Karpas-422 (cell line): ENCODE measurements at places on chromosomes 1 and 21. TPM values are rescaled to one million over a fixed set of nuclear protein-coding genes. Genes with fewer than 3 reads are reported as not detected.

DNA sequence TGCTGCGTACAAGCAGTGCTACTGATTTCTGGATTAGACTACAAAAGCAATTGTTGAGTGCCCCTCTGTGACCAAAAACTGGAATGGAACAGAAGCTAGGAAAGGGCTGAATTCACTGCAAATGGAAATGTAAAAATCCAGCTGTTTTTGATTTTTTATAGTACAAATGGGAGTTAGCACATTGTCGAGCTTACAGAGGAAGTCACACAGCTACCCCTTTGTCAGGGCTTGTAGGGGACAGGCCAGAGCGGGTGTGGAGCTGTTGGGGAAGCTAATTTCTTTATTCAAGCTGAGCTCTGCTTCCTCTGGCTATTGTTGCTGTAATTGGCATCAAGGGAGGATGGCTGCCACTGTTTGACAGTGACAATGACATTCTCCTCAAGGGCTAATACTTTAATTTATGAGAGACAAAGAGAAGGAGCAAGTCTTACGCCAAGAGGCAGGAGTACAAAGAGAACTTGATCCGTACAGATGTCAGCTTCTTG lies 96.1 kb downstream of the SLC35F3 start:
- no peaks in the 10 kb centered on the region for H3K36me3 ChIP-seq
- H3K27ac ChIP-seq, result no peak overlapping the region
- DNase-seq, result no peak
- H3K4me1 ChIP-seq, result no peaks in the 10 kb centered on the region
- no peak overlapping the region for H3K4me3 ChIP-seq

- no peaks in the 10 kb centered on the region for H3K27me3 ChIP-seq
- H3K27ac ChIP-seq, result no peak overlapping the region
- DNase-seq, result no peak
Measured at GRCh38 chr1:156063997-156064285, 3.0 kb downstream of the RAB25 start.

DNA sequence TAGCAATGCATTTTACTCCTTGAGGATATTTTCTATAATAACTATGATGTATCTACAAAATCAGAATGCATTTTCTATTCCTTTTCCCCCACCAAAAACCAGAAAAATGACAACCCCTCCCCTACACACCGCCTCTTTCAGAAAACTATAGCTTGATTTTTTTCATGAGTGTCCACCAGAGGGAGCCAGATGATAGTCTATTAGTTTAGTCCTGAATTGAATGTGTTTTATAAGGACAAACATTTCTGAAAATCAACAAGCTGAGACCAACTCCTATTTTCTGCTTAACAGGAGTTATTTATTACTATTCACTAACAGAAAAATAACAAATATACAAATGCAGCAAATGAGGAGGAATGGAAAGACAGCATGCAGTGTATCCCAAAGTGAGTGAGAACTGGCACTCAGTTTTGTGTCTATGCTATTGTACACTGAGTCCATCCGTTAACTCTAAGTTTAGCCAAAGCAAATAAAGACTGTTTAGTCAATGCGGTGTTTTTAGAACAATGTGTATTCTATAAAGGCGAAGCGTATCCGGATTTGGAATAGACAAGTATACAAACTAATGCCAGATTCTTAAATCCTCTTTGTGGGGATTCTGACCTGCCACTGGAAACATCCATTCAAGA lies 182.6 kb downstream of the VAV3 start:
- peaks cover 13% of the 10 kb centered on the region for H3K4me1 ChIP-seq
- H3K36me3 ChIP-seq, result no peaks in the 10 kb centered on the region
- H3K4me3 ChIP-seq, result no peak overlapping the region
- no peak overlapping the region for H3K27ac ChIP-seq

- no peak overlapping the region for H3K27ac ChIP-seq
- H3K4me1 ChIP-seq, result no peaks in the 10 kb centered on the region
- DNase-seq, result no peak
- H3K36me3 ChIP-seq, result no peaks in the 10 kb centered on the region
- no peak overlapping the region for H3K4me3 ChIP-seq
Measured at GRCh38 chr1:193285641-193286040, 99.2 kb upstream of the B3GALT2 start.

DNA sequence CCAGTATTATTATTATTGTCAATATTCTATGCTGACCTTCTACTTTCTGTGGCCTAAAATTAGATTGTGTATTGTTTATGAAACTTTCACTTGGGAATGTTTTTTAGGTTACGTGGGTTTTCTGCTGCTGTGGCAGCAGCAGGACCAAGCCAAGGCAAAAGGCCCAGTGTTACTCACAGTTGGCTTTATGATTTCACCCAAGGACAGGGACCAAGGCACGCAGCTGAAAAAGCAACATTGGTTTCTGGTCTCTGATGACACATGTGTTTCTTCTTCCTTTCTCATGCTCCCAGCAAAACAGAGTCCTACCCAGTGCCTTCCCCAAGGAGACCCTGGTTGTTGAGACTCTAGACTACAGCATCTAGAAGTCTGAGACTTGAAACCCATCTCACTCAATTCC lies 413.7 kb downstream of the SETD4 start:
- H3K27me3 ChIP-seq, result no peaks in the 10 kb centered on the region
- H3K27ac ChIP-seq, result no peak overlapping the region
- no peak for DNase-seq
- no peak overlapping the region for H3K4me3 ChIP-seq
- no peaks in the 10 kb centered on the region for H3K36me3 ChIP-seq

GRCh38 chr1:93908394-93909145 lies 660 bp downstream of the GCLM start:
- H3K36me3 ChIP-seq, result no peaks in the 10 kb centered on the region
- H3K4me3 ChIP-seq, result peak overlapping the region; percentile 79
- peak; percentile 87 for DNase-seq
- H3K4me1 ChIP-seq, result peaks cover 48% of the 10 kb centered on the region
- H3K27me3 ChIP-seq, result no peaks in the 10 kb centered on the region

DNA sequence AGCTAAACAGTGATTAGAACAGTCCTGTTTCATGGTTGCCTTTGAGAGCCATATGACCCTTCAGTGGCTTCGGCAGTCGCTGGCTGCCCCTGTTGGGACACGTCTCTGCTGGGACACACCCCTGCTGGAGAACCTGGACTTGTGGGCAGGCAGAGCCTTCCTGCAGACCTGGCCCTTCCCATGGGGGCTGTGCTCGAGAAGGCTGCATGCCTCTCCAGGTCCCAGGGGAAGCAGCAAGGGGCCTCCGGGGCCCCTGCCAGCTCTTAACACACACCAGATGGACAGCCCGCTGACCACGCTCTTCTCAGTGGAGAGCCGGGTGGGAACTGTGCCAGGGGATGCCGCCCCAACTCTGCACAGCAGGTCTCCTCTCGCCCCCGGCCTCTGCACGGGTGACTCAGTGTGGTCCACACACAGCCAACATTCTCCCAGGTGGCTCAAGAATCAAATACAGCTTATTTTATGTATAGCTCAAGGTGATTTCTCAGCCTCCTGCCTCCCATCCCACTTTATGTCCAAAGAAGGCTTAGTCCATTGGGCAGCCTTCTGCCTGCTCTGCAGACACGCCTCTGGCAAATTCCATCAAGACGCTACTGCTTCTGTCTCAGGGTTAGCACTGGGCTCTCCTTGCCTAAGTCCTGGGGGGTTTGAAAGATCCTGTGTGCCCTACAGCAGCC lies 450.8 kb downstream of the KIF26B start:
- H3K27me3 ChIP-seq, result no peaks in the 10 kb centered on the region
- no peak overlapping the region for H3K27ac ChIP-seq
- no peak overlapping the region for H3K4me3 ChIP-seq
- DNase-seq, result no peak

GRCh38 chr1:4838231-4838630 lies 183.8 kb downstream of the AJAP1 start:
- no peak for DNase-seq
- no peaks in the 10 kb centered on the region for H3K27me3 ChIP-seq
- H3K27ac ChIP-seq, result no peak overlapping the region
- no peak overlapping the region for H3K4me3 ChIP-seq
- H3K36me3 ChIP-seq, result no peaks in the 10 kb centered on the region

DNA sequence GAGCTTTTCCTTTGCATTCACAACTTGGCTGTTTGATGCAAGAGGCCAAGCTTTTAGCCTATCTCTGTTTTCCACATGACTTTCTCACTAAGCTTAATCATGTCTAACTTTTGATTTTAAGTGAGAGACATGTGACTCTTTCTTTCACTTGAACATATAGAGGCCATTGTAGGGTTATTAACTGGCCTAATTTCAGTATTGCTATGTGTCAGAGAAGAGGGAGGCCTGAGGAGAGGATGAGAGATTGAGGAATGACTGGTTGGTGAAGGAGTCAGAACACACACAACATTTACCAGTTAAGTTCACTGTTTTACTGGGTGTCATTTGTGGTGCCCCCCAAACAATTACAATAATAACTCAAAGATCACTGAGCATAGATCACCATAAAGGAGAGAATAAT lies 193.5 kb downstream of the CYYR1 start:
- H3K4me3 ChIP-seq, result no peak overlapping the region
- no peaks in the 10 kb centered on the region for H3K36me3 ChIP-seq
- DNase-seq, result no peak
- H3K27me3 ChIP-seq, result no peaks in the 10 kb centered on the region

DNA sequence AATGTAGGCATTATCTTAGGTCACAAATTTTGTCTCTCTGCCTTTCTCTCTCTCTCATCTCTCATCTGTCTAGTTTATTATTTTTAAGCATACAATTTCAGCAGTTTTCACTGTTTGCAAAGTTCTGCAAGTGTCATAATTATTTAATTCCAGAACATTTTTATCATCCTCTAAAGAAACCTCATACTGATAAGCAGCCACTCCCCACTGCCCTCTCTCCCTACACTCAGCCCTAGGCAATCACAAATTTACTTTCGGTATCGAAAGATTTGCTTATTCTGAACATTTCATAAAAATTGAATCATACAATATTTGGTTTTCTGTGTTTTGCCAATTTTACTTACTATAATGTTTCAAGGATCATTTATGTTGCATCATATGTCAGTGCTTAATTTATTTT lies 16.6 kb downstream of the OR6Y1 start:
- H3K27me3 ChIP-seq, result no peaks in the 10 kb centered on the region
- H3K36me3 ChIP-seq, result no peaks in the 10 kb centered on the region
- H3K4me1 ChIP-seq, result no peaks in the 10 kb centered on the region
- no peak overlapping the region for H3K4me3 ChIP-seq

DNA sequence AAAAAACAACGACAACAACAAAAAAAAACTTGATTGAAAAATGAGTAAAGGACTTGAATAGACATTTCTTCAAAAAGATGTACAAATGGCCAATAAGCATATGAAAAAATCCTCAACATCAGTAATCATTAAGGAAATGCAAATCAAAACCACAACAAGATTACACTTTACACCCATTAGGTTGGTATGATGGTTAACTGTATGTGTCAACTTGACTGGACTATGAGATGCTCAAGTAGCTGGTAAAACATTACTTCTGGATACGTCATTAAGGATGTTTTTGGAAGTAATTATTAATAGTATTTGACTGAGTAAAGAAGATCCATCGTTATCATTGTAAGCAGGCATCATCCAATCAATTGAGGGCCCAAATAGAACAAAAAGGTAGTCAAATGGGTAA lies 34.9 kb upstream of the LYPLAL1 start:
- no peak for DNase-seq
- H3K36me3 ChIP-seq, result no peaks in the 10 kb centered on the region
- no peak overlapping the region for H3K4me3 ChIP-seq

- no peak overlapping the region for H3K4me3 ChIP-seq
- no peak for DNase-seq
- H3K36me3 ChIP-seq, result no peaks in the 10 kb centered on the region
- 0 out of 2 replicates have a peak, but pooled peaks cover 2% of the 10 kb centered on the region for H3K4me1 ChIP-seq
- no peaks in the 10 kb centered on the region for H3K27me3 ChIP-seq
Measured at GRCh38 chr1:227788271-227789083, 27.0 kb upstream of the PRSS38 start.

DNA sequence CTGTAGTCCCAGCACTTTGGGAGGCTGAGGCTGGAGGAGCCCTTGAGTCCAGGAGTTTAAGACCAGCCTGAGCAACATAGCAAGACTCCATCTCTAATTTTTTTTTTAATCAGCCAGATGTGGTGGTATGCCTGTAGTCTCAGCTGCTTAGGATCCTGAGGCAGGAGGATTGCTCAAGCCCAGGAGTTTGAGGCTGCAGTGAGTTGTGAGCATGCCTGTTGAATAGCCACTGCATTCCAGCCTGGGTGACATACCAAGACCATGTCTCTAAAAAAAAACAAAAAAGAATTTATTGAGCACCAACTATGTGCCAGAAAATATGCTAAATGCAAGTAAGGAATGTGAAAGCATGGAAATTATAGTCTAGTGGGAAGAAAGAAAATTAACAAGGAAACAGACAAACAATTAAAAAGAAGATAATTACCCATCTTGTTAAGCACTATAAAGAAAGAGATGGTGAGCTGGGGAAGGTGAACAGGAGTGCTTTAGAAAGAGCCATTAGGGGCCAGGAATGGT lies 104.0 kb upstream of the ZNF678 start:
- no peaks in the 10 kb centered on the region for H3K36me3 ChIP-seq
- no peaks in the 10 kb centered on the region for H3K27me3 ChIP-seq
- H3K4me1 ChIP-seq, result no peaks in the 10 kb centered on the region
- H3K4me3 ChIP-seq, result no peak overlapping the region
- no peak for DNase-seq
- H3K27ac ChIP-seq, result no peak overlapping the region

GRCh38 chr1:214920337-214920736 lies 162.2 kb upstream of the KCNK2 start:
- no peak overlapping the region for H3K4me3 ChIP-seq
- DNase-seq, result no peak
- H3K27me3 ChIP-seq, result no peaks in the 10 kb centered on the region
- no peaks in the 10 kb centered on the region for H3K36me3 ChIP-seq
- H3K27ac ChIP-seq, result no peak overlapping the region
- no peaks in the 10 kb centered on the region for H3K4me1 ChIP-seq

DNA sequence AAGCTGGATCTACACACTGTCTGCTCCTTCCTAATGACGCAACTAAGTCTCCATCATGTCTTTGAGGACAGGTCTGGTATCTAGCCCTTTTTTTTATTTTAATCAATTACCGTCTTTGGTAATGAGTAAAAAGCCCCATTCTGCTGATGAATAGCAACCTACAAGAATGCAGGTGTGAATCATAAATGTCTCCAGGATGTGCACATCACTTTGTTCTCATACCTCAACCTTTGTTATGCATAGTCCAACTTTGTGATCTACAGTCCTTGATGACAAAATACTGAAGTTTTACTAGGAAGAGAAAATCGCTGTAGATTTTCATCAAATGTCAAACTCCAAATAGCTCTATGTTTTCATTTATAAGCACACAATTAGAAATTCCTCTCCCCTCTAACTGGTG lies 39.3 kb downstream of the PLPPR5 start:
- no peaks in the 10 kb centered on the region for H3K27me3 ChIP-seq
- no peak for DNase-seq
- H3K27ac ChIP-seq, result no peak overlapping the region

GRCh38 chr1:170657275-170657853 lies 6.6 kb upstream of the PRRX1 start:
- no peak for DNase-seq
- no peaks in the 10 kb centered on the region for H3K27me3 ChIP-seq
- no peak overlapping the region for H3K27ac ChIP-seq
- H3K4me3 ChIP-seq, result no peak overlapping the region
- H3K4me1 ChIP-seq, result no peaks in the 10 kb centered on the region

KRTAP7-1 gene
- total RNA-seq, result not detected in 2 replicates

VWA5B1 gene
- total RNA-seq, result not detected in 2 replicates

WNT3A gene
- total RNA-seq, result not detected in 2 replicates

PRR9 gene
- total RNA-seq, result not detected in 2 replicates

ITLN2 gene
- not detected in 2 replicates for total RNA-seq

NGF gene
- not detected in 2 replicates for total RNA-seq

TNNT2 gene
- total RNA-seq, result 0.11 and 0.37 TPM in 2 replicates
